ENCODE measurements at places on chromosomes 6 and 20.

DNA sequence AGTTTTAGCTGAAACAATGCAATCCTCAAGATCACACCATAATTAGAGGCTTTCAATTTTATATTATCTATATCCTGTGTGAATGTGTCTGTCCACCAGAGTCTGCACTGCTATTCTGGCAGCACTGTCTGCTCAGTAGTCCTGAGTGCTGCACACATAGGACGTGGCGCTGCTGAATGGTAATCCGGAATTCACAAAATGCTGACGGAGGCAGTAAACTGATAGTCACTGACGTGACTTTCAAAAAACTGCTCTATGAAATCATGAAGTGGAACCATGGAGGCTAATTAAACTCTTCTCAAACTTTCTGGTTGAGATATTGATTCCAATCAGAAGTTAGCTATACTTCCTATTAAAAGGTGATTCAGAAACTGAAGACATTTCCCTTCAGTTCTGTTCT lies 190.8 kb upstream of the NOX3 start:
- no peak for DNase-seq

DNA sequence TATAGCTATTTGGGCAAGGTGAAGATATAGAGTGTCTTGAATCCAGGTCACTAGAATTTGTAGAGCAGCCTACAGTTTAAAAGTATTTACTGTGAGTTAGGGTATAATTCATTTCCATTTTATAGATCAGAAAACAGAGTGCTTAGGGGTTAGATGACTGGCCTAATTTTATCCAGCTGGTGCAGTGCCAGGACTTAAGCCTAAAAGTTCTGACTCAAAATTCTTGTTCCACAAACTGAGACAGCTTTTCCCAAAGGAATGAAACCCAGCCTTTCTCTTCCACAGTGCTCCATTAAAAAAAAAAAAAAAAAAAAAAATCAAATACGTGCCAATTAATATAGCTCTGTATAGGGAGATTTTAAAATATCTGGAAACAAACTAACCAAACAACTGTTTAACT lies 441.0 kb upstream of the MARCKS start:
- no peak for DNase-seq

GRCh38 chr6:99364026-99364425 lies 14.6 kb upstream of the FAXC start:
- DNase-seq = no peak

DNA sequence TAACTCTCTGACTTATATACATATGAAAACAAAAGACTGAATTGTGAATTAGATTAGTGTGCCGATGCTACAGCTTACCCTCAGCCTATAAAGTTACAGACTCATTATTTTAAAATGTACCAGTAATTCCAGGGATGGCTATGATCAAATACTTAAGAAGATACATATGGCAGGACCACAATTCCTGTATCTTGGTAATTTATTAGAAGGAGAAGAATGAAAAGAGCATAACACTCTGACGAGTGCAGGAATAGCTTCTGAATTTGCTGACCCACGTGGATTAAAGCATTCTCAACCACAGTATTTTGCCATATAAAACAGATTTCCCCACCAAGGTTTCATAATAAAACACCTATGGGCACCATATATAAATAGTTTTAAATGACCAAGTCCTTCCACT lies 368.5 kb upstream of the RUNX2 start:
- no peak for DNase-seq

- no peak for DNase-seq
These were observed 71.3 kb downstream of the TTLL2 start for GRCh38 chr6:167396068-167396658.

DNA sequence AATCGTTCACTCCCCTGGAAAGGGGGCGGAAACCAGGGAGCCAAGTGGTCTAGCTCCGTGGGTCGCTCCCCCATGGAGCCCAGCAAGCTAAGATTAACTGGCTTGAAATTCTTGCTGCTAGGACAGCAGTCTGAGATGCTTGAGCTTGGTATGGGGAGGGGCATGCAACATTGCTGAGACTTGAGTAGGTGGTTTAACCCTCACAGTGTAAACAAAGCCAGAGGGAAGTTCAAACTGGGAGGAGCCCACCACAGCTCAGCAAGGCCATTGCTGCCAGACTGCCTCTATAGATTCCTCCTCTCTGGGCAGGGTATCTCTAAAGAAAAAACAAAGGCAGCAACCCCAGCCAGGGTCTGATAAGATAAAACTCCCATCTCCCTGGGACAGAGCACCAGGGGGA lies 43.2 kb downstream of the COL21A1 start:
- DNase-seq = no peak

Data from NCI-H2029 treated with DMSO at 0.1 percent for 48 hours (cell line).